IMR-90 (cell line): ENCODE measurements at places on chromosomes 13 and 19. TPM values are rescaled to one million over a fixed set of nuclear protein-coding genes. Genes with fewer than 3 reads are reported as not detected.
A peak's percentile ranks its signal among the peaks of the same experiment; 100 is the strongest.

DNA sequence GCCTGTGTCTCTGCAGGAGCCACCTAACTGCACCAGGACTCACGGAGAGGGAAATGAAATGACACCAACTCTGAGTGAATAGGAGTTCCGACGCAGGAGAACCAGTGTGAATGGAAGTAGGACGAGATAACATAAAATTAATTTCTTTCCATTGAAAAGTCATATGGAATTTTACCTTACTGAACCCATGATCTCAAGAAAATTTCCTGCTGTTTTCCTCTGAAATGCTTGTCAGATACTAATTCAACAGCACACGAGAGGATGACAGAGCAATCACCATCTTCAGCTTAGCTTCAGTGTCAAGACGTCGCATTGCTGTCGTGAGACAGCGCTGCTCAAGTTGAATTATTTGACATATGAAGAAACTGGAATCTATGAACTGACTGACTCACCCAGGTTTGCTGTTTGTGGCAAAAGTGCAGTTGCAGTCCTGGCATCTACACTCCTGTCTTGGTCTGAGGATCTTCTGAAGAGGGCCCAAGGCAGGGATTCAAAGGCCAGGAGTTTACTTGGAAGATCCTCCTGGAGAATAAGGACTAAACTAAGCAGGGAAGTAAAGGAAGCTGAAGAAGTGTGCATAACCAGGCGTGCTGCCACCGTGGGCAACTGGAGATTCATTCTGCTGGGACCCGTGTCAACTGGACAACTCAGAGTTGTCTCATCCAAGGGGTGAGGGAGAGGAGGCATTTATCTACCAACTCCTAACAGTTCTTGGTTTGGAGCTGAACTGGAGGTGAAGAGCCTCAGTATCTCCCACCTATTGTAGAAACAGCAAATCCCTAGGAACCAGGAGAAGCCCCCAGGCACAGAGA, 214.4 kb upstream of the IRS2 start:
- H3K4me3 ChIP-seq: no peak overlapping the region
- peak overlapping the region; percentile 75 for H3K27ac ChIP-seq
- H3K36me3 ChIP-seq: no peaks in the 10 kb centered on the region

DNA sequence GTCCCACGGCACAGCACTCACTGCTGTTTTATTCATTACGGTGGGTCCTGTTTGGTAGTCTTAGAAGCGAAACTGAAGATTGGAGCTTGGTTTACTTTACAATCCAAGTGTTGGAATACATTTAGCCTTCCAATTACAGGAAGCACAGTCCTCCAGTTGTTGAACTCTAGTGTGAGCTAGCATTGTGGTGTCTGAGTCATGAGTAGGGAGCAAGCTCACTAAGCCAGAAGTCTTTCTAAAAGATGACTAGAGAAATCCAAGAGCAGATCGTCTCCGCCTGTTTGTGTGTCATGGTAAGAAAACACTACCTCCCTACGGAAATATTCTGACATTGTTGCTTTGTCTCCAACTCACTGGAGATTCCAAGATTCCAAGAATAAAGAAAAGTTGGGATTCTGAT, 10.1 kb upstream of the SHISA2 start:
- H3K4me3 ChIP-seq: no peak overlapping the region
- no peak overlapping the region for H3K27ac ChIP-seq
- H3K27me3 ChIP-seq: no peaks in the 10 kb centered on the region; the same call in 1 of the 2 replicates
- no peaks in the 10 kb centered on the region for H3K36me3 ChIP-seq
- H3K4me1 ChIP-seq: no peaks in the 10 kb centered on the region
- DNase-seq: peak; percentile 61

DNA sequence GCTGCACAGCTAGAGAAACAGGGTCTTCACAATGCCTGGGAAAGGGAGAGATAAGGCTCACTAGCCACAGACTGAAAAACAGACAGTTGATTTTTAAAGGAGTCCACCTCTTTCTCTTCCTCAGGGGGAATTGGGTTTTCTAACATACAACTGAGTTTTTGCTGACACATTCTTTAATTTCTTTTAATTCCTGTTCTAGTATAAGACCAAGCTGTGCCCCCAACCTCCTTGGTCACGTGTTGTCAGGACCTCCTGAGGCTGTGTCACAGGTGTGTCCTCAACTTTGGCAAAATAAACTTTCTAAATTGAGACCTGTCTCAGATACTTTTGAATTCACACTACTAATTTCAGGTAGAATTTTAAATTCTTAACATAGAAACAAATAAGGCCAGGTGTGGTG, 12.1 kb upstream of the ZNF492 start:
- no peak overlapping the region for H3K27ac ChIP-seq
- H3K36me3 ChIP-seq: no peaks in the 10 kb centered on the region
- no peaks in the 10 kb centered on the region for H3K27me3 ChIP-seq
- H3K4me1 ChIP-seq: no peaks in the 10 kb centered on the region

DNA sequence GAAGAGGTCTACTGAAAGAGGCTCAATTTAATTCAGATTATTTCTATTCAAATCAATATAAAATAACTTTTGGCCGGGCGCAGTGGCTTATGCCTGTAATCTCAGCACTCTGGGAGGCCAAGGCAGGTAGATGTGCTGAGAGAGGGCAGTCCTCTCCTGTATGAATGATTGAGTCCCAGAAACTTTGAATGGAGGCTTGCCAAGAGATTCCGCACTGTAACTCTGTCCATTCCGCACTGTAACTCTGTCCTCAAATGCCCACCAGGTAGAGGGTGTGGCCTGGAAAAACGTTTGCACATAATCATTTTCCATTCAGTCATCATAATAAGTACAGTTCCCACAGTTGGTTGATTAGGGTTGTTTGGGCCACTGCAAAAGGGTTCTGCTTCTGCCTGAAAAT, 274.7 kb upstream of the SOX21 start:
- no peaks in the 10 kb centered on the region for H3K36me3 ChIP-seq
- H3K27me3 ChIP-seq: peaks cover 2% of the 10 kb centered on the region; the same call in 1 of the 2 replicates
- DNase-seq: no peak
- H3K4me3 ChIP-seq: no peak overlapping the region

- no peak for DNase-seq
- H3K27ac ChIP-seq: peak overlapping the region; percentile 89
- H3K4me3 ChIP-seq: peak overlapping the region; percentile 78
- H3K4me1 ChIP-seq: peaks cover 5% of the 10 kb centered on the region
- no peaks in the 10 kb centered on the region for H3K27me3 ChIP-seq
- H3K36me3 ChIP-seq: peaks cover 23% of the 10 kb centered on the region
These were observed 530 bp downstream of the MAU2 start for GRCh38 chr19:19321141-19321577.

DNA sequence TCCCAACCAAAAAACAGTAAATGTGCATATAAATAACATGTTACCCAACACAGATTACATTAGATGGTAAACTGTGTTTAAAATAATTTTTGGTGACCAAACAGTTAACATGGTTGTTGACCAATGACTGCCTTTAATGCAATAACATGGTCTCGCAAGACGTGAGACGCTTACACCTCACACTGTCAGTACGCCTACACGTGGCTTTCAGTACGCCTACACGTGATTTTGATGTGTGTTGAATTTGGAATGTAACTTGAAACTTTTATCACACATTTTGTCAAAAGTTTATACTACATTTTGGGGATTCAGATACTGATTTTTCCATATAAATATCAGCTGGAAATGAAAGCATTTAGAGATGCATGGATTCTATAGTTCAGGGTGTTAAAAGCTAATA, 32.0 kb downstream of the SLC7A9 start:
- DNase-seq: no peak
- H3K36me3 ChIP-seq: no peaks in the 10 kb centered on the region
- no peaks in the 10 kb centered on the region for H3K27me3 ChIP-seq
- H3K27ac ChIP-seq: no peak overlapping the region
- no peaks in the 10 kb centered on the region for H3K4me1 ChIP-seq

- no peaks in the 10 kb centered on the region for H3K36me3 ChIP-seq
- H3K4me3 ChIP-seq: no peak overlapping the region
- H3K27ac ChIP-seq: no peak overlapping the region
- DNase-seq: peak; percentile 37
These were observed 71.7 kb upstream of the SOX21 start for GRCh38 chr13:94784066-94784465.

DNA sequence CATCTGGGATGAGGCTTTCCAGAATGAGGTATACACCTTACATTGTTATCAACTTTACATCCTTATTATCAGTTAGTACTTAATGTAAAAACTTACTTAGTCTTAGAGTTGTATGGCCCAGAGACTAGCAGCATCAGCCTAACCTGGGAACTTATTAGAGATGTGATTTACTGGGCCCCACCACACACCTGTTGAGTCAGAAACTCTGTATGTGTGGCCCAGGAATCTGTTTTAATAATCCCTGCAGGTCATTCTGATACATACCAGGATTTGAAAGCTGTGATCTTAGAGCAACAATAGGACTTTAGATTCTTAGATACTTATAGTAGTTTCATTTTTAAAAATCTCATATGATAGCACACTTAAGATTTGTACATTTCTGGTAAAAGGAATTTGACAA, 17.4 kb downstream of the FNDC3A start:
- no peak overlapping the region for H3K27ac ChIP-seq
- H3K27me3 ChIP-seq: no peaks in the 10 kb centered on the region
- peaks cover 5% of the 10 kb centered on the region for H3K4me1 ChIP-seq
- DNase-seq: no peak

GRCh38 chr19:39596911-39597310, 5.4 kb upstream of the LGALS13 start:
- H3K36me3 ChIP-seq: no peaks in the 10 kb centered on the region
- no peak for DNase-seq
- no peaks in the 10 kb centered on the region for H3K4me1 ChIP-seq
- H3K27me3 ChIP-seq: no peaks in the 10 kb centered on the region

GRCh38 chr19:42277821-42278451, 8.9 kb downstream of the CIC start:
- H3K27ac ChIP-seq: peak overlapping the region; percentile 15
- peaks cover 29% of the 10 kb centered on the region for H3K36me3 ChIP-seq
- H3K27me3 ChIP-seq: no peaks in the 10 kb centered on the region
- H3K4me3 ChIP-seq: no peak overlapping the region
- peaks cover 40% of the 10 kb centered on the region for H3K4me1 ChIP-seq
- no peak for DNase-seq

- no peak overlapping the region for H3K4me3 ChIP-seq
- H3K36me3 ChIP-seq: no peaks in the 10 kb centered on the region
- no peak overlapping the region for H3K27ac ChIP-seq
- peaks cover 16% of the 10 kb centered on the region for H3K27me3 ChIP-seq
- no peaks in the 10 kb centered on the region for H3K4me1 ChIP-seq
- DNase-seq: no peak
These were observed 782 bp downstream of the CYSLTR2 start for GRCh38 chr13:48654511-48654910.

DNA sequence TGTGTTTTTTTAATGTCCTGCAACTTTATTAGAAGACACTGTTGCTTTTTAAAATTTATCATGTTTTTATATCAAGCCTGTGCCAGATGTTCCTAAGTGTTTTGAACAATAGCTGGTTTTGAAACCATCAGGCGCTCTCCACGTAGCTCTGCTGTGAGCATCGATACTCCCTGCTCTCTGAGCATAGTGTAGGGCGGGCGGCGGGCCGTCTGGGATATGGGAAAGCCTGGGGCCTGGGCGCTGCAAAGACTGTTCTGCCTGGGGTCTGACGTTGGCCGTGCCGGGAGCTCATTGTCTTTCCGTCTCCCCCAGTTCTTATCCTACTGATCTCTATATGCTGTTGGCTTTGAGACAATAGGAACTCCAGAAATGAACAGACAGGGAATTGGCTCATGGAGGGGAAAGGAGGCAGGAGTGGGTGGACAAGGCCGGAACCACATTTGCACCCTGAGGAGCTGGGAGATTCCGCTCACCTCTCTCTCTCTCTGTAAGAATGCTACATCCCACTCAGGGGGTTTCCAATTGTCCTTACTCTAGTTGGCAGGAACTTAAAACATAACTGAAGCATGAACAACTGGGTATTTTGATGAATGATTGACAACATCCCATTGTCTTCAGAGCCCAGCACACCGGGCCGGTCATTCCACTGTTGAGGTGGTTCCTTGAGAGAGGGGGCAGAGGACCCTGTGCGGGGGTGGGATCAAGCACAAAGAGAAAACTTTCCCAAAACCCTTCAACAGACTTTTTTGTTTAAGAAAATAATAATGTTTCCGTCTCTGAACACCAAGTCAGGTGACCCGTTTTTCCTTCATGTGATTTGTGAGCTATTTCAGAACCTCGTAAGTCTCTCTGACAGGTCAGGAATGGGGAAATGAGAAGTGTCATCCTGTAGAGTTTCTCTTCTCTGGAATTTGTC, 64.7 kb downstream of the COL4A2 start:
- peaks cover 11% of the 10 kb centered on the region for H3K4me1 ChIP-seq
- H3K36me3 ChIP-seq: peaks cover 11% of the 10 kb centered on the region

- H3K27me3 ChIP-seq: no peaks in the 10 kb centered on the region
- no peaks in the 10 kb centered on the region for H3K36me3 ChIP-seq
- H3K4me1 ChIP-seq: no peaks in the 10 kb centered on the region
- no peak overlapping the region for H3K4me3 ChIP-seq
These were observed 1218.8 kb upstream of the ATXN8OS start for GRCh38 chr13:68888832-68889231.

DNA sequence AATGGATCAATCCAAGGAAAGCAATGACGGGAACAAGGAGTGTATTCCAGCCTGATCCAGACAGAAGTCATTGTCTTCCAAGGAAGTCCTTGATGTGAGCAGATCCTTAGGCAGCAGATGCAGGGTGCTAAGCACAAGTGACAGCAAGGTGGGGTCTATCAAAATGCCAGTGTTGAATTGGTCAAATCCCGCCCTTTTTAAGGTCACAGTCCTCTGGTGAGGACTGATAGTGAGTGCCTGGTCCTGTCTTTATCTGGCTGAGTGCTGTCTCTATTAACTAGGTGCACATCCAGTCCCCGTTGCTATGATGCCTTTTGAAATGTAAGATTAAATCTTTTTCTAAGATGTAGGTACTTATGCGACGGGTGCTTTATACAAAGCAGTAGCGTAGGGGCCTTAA, 1.3 kb upstream of the LAMP1 start:
- H3K27ac ChIP-seq: no peak overlapping the region
- no peaks in the 10 kb centered on the region for H3K27me3 ChIP-seq
- H3K4me3 ChIP-seq: no peak overlapping the region
- H3K36me3 ChIP-seq: no peaks in the 10 kb centered on the region

GRCh38 chr19:14770944-14771839, 7.2 kb downstream of the ADGRE2 start:
- H3K4me3 ChIP-seq: no peak overlapping the region
- DNase-seq: no peak
- H3K27ac ChIP-seq: no peak overlapping the region
- H3K4me1 ChIP-seq: no peaks in the 10 kb centered on the region
- H3K27me3 ChIP-seq: no peaks in the 10 kb centered on the region

The SSC5D gene
- 14.1 and 19.1 TPM in 2 replicates for polyA plus RNA-seq

The ACER1 gene
- 0.11 TPM in 1 of 2 replicates, not detected in the other for polyA plus RNA-seq

The LILRB1 gene
- not detected in 2 replicates for polyA plus RNA-seq

The BBC3 gene
- 6.5 and 7.3 TPM in 2 replicates for polyA plus RNA-seq

The CCL25 gene
- not detected in 2 replicates for polyA plus RNA-seq

The HRC gene
- polyA plus RNA-seq: 0.03 TPM in 1 of 2 replicates, not detected in the other

The TEX101 gene
- polyA plus RNA-seq: not detected in 2 replicates

The OR4F17 gene
- not detected in 2 replicates for polyA plus RNA-seq

The PRX gene
- 1.7 and 1.8 TPM in 2 replicates for polyA plus RNA-seq

The TTYH1 gene
- polyA plus RNA-seq: not detected in 2 replicates

The RFPL4AL1 gene
- polyA plus RNA-seq: not detected in 2 replicates

The DOCK6 gene
- polyA plus RNA-seq: 17.7 and 18.4 TPM in 2 replicates

The ZNF579 gene
- polyA plus RNA-seq: 9.0 and 10.7 TPM in 2 replicates

The RNF6 gene
- 19.7 and 22.9 TPM in 2 replicates for polyA plus RNA-seq

The C19orf73 gene
- polyA plus RNA-seq: 1.2 and 2.0 TPM in 2 replicates

The C5AR2 gene
- not detected in 2 replicates for polyA plus RNA-seq

The KL gene
- not detected in 2 replicates for polyA plus RNA-seq

The PSG5 gene
- polyA plus RNA-seq: 75.9 and 84.8 TPM in 2 replicates
